ENCODE measurements at places on chromosomes 1 and 21. TPM values are rescaled to one million over a fixed set of nuclear protein-coding genes. Genes with fewer than 3 reads are reported as not detected.

Gene TIE1
- polyA plus RNA-seq: 64.8 TPM

Gene LCE1E
- not detected for polyA plus RNA-seq

Gene CYP4Z1
- 0.25 TPM for polyA plus RNA-seq

Gene CELA2A
- not detected for polyA plus RNA-seq

Gene UTS2
- 0.61 TPM for polyA plus RNA-seq

Gene ATP1A4
- 0.43 TPM for polyA plus RNA-seq

Gene MYOM3
- polyA plus RNA-seq: 27.0 TPM

Gene TPTE
- polyA plus RNA-seq: not detected

Gene ST6GALNAC3
- 84.6 TPM for polyA plus RNA-seq

Gene SLFNL1
- polyA plus RNA-seq: 0.81 TPM

Gene ACTA1
- polyA plus RNA-seq: 1.9 TPM

Gene MIS18A
- 25.0 TPM for polyA plus RNA-seq

Gene APCS
- not detected for polyA plus RNA-seq

Gene LEPR
- polyA plus RNA-seq: 8.5 TPM

Gene BLZF1
- polyA plus RNA-seq: 32.2 TPM

Gene OR2T35
- polyA plus RNA-seq: not detected

Gene DUSP23
- 33.4 TPM for polyA plus RNA-seq

Gene LCE3D
- polyA plus RNA-seq: not detected

Gene BACE2
- polyA plus RNA-seq: 29.5 TPM

Gene UBASH3A
- not detected for polyA plus RNA-seq

Gene CSF3R
- 6.0 TPM for polyA plus RNA-seq

Gene PTPRU
- 13.0 TPM for polyA plus RNA-seq

Gene CSDE1
- polyA plus RNA-seq: 370 TPM

Gene SPRR5
- not detected for polyA plus RNA-seq

Gene EDN2
- 3.4 TPM for polyA plus RNA-seq

Gene GNB1
- polyA plus RNA-seq: 288 TPM

Gene CBR3
- polyA plus RNA-seq: 1.2 TPM

Gene FCRLB
- 4.0 TPM for polyA plus RNA-seq

Gene NTMT2
- not detected for polyA plus RNA-seq

Gene AKR7A3
- 3.0 TPM for polyA plus RNA-seq

Gene C1QA
- polyA plus RNA-seq: 12.9 TPM

Gene MSH4
- 1.1 TPM for polyA plus RNA-seq

Gene KCNE2
- 1.6 TPM for polyA plus RNA-seq

Gene DCDC2B
- polyA plus RNA-seq: 2.3 TPM

Gene FAM131C
- 1.0 TPM for polyA plus RNA-seq

Gene STPG1
- polyA plus RNA-seq: 10.7 TPM

Gene HES3
- not detected for polyA plus RNA-seq

Gene VSIG8
- polyA plus RNA-seq: 0.39 TPM

Gene PDZK1
- 123 TPM for polyA plus RNA-seq

Gene CFHR2
- polyA plus RNA-seq: not detected

Gene KRTAP21-2
- not detected for polyA plus RNA-seq

Gene OR2M3
- 0.03 TPM for polyA plus RNA-seq

Gene TMPRSS15
- 0.36 TPM for polyA plus RNA-seq

Gene FCGR2B
- polyA plus RNA-seq: 0.70 TPM

Gene LRRC41
- 88.1 TPM for polyA plus RNA-seq

Gene CSRP1
- 141 TPM for polyA plus RNA-seq

Gene OLFML2B
- 11.8 TPM for polyA plus RNA-seq

Gene DRAXIN
- polyA plus RNA-seq: 1.1 TPM

Gene TCHHL1
- polyA plus RNA-seq: not detected

Gene DPT
- polyA plus RNA-seq: 0.64 TPM

Gene EPS8L3
- 0.91 TPM for polyA plus RNA-seq

Gene LRIF1
- polyA plus RNA-seq: 17.7 TPM

Gene OLIG1
- polyA plus RNA-seq: 1.8 TPM

Gene RCSD1
- 13.1 TPM for polyA plus RNA-seq

Gene APOBEC4
- not detected for polyA plus RNA-seq

Gene PIAS3
- 48.0 TPM for polyA plus RNA-seq

Data from left renal cortex interstitium (tissue), 4 donors.